Uterus (tissue), 4 donors: ENCODE measurements at places on chromosomes 7 and 10. TPM values are rescaled to one million over a fixed set of nuclear protein-coding genes. Genes with fewer than 3 reads are reported as not detected.

GRCh38 chr7:157977306-157977705 is 610.3 kb downstream of the PTPRN2 start:
- no peaks in the 10 kb centered on the region for H3K36me3 ChIP-seq
- no peak for DNase-seq
- H3K27me3 ChIP-seq = no peaks in the 10 kb centered on the region
- no peak overlapping the region for H3K27ac ChIP-seq

Gene HOXA3
- 34.5 TPM for total RNA-seq

Gene ASB4
- 0.34 TPM for total RNA-seq

Gene HMX3
- not detected for total RNA-seq
